ENCODE measurements at places on chromosomes 13 and 19.
A peak's percentile ranks its signal among the peaks of the same experiment; 100 is the strongest.

GRCh38 chr19:21474671-21475181, 30.7 kb upstream of the ZNF429 start:
- DNase-seq: peak; percentile 61

DNA sequence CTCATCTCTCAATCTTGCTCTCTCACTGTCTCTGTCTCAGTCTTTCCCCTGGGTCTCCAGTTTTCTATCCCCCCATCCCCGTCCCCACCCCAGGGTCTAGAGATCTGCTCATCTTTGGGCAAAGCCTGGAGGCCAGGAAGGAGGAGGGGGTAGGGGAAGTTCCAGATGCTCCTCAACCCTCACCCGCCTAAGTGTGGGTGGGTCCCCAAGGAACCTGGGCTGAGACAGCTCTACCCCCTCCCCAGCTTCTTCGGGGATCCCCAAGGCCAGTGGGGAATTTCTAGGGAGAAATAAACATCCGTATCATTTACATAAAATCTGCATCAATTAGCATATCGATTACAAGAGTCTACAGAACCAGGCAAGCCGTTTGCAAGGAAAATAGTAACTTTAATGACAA, 31.8 kb upstream of the SEMA6B start:
- DNase-seq: no peak

DNA sequence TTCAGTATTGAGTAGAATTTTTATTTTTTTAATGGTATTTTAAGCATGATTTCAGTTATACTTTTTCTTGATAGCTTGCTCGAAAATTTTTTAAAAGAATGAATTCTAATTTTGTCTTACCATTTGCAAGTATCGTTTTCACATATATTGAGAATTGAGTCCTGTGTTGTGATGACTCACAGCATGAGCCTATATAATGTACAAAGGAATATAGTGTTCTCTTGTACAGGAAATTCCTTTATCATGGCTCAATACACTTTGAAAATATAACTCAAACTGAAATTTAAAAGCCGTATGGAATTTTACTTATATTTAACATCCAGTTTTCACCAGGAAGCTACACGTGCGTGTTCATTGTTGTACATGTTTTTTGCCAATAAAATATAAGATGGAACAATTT, 161.1 kb upstream of the TMTC4 start:
- DNase-seq: no peak

DNA sequence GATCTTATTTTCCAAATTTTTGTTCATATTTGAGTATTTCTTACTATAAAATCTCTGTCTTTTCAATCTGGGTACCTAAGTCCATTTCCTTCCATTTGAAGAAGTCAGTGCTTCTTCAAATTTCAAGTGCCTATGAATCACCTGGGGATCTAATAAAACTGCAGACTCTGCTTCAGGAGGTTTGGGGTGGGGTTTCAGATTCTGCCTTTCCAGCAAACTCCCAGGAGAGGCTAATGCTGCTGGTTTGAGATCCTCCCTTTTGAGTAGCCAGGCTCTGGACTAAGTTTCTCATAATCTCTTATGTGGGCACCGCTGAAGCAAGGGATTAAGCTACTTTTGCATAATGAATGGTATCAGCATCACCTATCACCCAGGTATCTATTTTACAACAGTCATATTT, 242.4 kb downstream of the RGCC start:
- DNase-seq: no peak

DNA sequence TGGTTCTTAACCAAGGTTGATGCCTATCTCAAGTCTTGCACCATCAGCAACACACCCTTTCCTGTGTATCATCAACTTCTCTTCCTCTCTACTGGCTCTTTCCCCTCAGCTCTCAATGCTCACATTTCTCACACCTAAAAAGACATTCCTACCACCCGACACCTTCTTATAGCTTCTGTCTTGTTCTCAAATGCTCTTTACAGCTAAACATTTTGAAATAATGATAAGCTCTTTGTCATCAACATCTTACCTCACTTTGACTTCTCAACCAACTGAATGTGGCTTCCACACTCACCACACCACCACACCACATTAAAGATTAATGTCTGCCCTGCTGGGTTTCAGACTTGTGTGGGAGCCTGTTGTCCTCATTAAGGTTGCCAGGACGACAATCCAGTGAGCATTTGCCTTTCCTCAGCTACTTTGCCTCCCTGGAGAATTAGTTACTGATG, 67.8 kb downstream of the RXFP2 start:
- peak; percentile 21 for DNase-seq

- no peak for DNase-seq
Observed at GRCh38 chr13:96948127-96948526, 46.1 kb downstream of the OXGR1 start.

GRCh38 chr13:26420282-26420960, 137.1 kb upstream of the WASF3 start:
- no peak for DNase-seq

GRCh38 chr13:103487841-103488240, 421.6 kb upstream of the SLC10A2 start:
- DNase-seq: no peak

DNA sequence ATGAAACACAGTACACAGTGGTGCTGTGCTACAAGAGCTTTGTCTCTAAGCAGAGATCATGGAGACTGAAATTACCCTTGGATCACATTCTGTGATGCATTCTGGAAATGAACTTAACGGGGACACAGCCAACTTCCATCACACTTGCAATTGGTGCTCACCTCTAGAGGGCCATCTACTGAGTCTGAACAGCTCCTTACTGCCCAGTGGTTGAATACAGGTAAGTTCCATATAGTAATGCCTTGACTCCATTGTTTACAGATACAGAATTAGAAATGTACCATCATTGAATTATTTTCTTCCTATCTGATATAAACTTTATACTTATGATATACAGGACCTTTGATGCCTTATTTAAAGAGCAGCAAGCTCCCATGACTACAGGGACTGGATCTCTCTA, 686.4 kb downstream of the PCDH9 start:
- DNase-seq: no peak

DNA sequence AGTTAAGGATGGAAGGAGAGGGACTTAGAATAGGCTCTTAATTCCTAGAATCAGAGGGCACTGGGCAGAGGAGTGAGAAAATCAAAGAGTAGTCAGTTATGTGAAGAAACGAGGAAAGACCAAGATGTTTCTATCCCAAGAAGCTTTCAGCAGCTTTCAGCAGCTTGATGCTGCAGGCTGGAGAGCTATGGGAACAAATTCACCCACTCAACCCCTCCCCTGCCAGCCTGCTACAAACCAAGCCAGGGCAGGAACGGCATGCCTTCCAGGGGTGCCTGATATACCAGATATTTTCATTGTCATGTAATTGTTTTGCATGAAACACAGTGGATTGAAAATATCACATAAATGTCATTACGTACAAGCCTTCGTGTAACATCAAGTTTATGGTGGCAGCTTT, 262.2 kb downstream of the FGF14 start:
- DNase-seq: no peak

- no peak for DNase-seq
Observed at GRCh38 chr19:18434411-18435175, 3.3 kb downstream of the ISYNA1 start.

GRCh38 chr13:96314974-96315373, 225.1 kb downstream of the HS6ST3 start:
- no peak for DNase-seq

GRCh38 chr19:44796701-44797115, 12.2 kb upstream of the BCAM start:
- no peak for DNase-seq

GRCh38 chr13:20796791-20797508, 23.2 kb upstream of the EEF1AKMT1 start:
- DNase-seq: no peak

DNA sequence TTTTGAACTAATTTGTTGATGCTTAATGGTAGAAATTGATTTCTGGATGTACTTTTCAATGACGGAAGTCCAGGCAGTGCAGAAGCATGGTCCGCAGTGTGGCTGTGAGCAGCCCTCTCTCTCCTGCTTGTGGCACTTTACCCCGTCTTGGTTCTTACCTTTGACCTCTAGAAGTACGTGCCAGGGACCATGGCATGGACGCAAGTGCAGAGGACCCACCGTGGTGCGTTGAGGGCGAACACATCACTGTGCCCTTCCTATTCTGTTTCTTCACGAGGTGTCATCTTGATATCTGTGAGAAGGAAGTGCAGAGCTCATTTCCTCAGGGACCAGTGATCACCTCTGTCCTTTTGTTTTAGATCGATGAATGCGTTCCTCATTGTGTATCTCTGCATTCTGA, 135.2 kb downstream of the ATP11A start:
- DNase-seq: no peak

DNA sequence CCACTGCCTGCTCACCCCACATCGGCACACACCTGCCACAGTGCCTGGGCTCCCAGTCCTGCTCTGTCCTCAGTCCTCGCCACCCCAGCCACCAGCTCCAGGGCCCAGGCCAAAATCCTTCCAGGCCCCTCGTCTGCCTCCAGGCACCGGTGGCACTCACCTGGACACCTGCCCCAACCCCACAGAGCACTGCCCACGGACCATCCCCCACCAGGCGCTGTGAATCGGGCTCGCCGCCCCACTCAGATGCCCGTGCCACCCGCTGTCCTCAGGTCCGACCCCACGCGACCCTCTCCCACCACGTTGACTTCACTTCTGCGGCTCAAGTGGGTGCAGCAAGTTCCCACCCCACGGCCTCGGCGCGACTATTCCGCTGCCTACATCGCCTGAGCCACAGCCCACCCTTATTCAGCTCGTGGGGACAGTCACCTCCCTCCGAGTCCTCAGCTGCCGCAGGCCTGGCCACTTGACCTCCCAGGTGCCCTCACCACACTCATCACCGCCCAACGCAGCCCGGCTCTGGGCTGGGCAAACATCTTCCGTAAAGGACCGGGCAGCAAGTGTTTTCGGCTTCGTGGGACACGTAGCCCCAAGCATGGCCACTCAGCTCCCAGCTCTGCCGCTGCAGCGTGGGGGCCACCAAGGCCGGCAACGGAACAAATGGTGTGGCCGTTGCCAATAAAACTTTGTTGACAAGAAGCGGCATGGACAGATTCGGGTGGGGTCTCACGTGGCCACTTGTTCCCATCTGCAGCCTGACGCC, 5.7 kb downstream of the PIP5K1C start:
- no peak for DNase-seq

GRCh38 chr13:69761581-69761980, 346.0 kb upstream of the ATXN8OS start:
- no peak for DNase-seq

DNA sequence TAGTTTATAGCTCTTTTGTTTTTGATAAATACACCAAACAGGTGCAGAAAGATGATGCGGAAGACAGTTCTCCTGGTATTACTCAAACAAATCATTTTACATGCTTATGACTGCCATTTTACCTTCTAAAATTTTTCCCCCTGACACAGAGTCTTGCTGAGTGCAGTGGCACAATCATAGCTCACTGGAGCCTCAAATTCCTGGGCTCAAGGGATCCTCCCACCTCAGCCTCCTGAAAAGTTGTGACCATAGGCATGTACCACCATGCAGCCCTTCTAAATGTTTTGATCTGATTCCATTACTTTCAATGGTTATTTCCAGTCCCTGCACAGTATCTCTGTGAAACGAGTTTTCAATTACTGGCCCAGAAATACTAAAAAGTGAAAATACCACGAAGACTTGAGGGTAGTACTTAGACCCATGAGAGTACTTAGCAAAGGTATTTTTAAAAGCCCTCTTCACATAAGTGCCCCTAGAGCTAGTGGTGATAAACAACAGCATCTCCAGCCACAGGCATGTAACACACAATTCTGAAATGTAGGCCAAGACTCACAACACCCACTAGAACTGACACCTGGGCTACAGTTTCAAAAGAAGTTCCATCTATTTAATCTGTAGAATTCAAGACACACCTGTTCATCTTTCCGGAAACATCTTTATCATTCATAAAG, 11.3 kb downstream of the HSPH1 start:
- no peak for DNase-seq

GRCh38 chr19:47351548-47351947, 2.4 kb downstream of the DHX34 start:
- DNase-seq: no peak

DNA sequence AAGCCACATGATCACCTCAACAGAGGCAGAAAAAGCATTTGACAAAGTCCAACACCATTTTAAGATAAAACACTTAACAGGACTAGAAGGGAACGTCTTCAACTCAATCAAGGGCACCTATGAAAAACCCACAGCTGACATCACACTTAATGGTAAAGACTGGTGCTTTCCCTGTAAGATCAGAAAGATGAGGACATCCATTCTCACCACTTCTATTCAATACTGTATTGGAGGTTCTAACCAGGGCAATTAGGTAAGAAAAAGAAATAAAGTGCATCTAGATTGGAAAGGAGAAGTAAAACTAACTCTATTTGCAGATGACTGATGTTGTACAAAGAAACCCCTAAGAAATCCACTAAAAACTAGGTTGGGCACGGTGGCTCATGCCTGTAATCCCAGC, 11.2 kb upstream of the AKAP8 start:
- no peak for DNase-seq

- no peak for DNase-seq
Observed at GRCh38 chr13:109785141-109785891, 1.1 kb downstream of the IRS2 start.
